ENCODE measurements at places on chromosomes 3 and 15.

DNA sequence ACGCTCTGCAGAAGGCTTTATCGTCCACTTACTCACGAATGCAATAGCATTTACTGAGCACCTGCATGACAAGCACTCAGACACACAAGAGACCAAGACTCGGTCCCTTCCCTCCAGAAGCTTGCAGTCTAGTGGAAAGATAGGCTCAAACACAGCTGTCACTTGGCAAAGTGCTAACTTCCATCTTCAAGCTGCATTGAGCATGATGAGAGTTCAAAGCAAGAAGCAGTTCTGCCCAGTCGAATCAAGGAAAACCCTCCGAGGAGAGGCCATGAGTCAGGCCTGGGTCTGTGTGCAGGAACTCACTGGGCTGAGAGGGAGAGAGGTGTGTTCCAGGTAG, 51.5 kb downstream of the C3orf20 start:
- no peak for DNase-seq
- H3K36me3 ChIP-seq = no peaks in the 10 kb centered on the region
- no peak overlapping the region for H3K4me3 ChIP-seq
- H3K27me3 ChIP-seq = no peaks in the 10 kb centered on the region
- H3K27ac ChIP-seq = no peak overlapping the region

DNA sequence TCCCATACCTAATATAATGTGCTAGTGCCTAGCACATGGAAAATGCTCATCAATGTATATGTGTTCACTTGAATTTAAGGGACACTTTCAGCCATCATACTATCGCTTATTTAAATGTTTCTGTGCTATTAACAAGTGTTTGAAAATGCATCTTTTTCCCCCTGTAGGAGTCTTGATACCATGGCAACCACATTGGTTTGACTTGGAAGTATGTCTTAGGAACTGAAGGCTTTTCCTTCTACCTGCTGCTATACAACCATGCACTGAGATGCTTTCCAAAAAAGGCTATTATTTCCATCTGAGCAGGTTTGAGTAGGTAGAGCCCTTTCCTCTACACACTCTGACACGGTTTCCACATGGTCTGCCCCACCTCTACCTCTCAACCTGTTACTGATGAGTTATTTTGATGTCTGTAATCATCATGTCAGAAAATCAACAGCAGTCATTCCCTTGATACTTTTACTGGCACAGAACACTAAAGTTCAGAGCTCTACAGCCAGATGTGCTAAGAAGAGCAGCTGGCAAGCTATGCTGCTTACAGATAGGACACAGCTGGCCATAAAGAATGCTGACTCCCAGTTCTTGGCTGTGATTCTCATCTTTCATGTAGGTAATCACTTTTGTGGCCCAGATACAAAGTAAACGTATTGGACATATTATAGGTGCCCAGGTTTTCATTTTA, 59.3 kb downstream of the RYR3 start:
- H3K36me3 ChIP-seq = no peaks in the 10 kb centered on the region
- no peaks in the 10 kb centered on the region for H3K4me1 ChIP-seq
- H3K27me3 ChIP-seq = peaks cover 8% of the 10 kb centered on the region
- no peak for DNase-seq
- no peak overlapping the region for H3K4me3 ChIP-seq
- no peak overlapping the region for H3K27ac ChIP-seq

DNA sequence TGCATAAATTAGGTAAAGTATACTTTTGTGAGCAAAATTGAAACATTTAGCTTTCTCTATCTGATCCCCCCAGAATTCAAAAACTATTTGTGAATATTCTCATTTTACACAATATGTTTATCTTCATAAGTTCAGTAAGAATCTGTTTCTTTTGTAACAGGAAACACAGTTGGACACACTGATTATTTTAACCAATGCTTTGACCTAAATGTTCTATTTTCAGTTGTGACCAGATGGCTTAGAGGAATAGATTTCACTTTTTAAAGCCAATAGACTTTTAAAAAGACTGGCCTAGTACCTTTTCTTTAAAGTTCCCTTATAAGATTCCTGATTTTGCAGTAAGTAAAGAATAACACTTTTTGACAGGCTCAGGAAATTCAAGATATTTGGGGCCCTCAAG, 74.0 kb upstream of the STRIT1 start:
- H3K27ac ChIP-seq = no peak overlapping the region
- H3K4me1 ChIP-seq = no peaks in the 10 kb centered on the region
- DNase-seq = no peak
- H3K4me3 ChIP-seq = no peak overlapping the region
- H3K36me3 ChIP-seq = no peaks in the 10 kb centered on the region

GRCh38 chr15:32855942-32856341, 138.1 kb downstream of the GREM1 start:
- DNase-seq = no peak
- H3K27ac ChIP-seq = no peak overlapping the region
- H3K4me1 ChIP-seq = no peaks in the 10 kb centered on the region
- H3K4me3 ChIP-seq = no peak overlapping the region

GRCh38 chr3:43923104-43923882, 232.6 kb downstream of the ABHD5 start:
- no peak overlapping the region for H3K4me3 ChIP-seq
- no peak for DNase-seq
- no peaks in the 10 kb centered on the region for H3K36me3 ChIP-seq
- H3K27ac ChIP-seq = no peak overlapping the region
- no peaks in the 10 kb centered on the region for H3K4me1 ChIP-seq

DNA sequence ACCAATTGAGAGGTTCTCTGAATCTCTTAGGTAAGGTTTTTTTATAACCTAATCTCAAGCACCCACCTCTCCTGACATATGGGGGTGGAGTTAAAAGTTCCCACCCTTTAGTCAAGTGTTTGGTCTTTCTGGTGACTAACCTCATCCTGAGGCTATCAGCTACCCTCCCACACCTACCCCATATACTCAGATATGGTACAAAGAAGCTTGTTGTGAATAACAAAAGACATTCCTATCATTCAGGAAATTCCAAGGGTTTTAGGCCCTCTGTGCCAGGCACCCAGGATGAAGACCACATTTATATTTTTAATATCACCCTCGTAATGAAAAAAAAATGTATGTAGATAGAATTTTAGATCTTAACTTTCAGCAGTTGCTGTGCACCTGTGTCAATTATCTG, 9.0 kb downstream of the CHMP2B start:
- DNase-seq = no peak
- H3K4me1 ChIP-seq = no peaks in the 10 kb centered on the region
- no peaks in the 10 kb centered on the region for H3K27me3 ChIP-seq

- no peak overlapping the region for H3K4me3 ChIP-seq
- H3K36me3 ChIP-seq = no peaks in the 10 kb centered on the region
- DNase-seq = no peak
- no peaks in the 10 kb centered on the region for H3K27me3 ChIP-seq
- H3K4me1 ChIP-seq = no peaks in the 10 kb centered on the region
Measured at GRCh38 chr15:65259367-65259797, 27.3 kb downstream of the PARP16 start.

DNA sequence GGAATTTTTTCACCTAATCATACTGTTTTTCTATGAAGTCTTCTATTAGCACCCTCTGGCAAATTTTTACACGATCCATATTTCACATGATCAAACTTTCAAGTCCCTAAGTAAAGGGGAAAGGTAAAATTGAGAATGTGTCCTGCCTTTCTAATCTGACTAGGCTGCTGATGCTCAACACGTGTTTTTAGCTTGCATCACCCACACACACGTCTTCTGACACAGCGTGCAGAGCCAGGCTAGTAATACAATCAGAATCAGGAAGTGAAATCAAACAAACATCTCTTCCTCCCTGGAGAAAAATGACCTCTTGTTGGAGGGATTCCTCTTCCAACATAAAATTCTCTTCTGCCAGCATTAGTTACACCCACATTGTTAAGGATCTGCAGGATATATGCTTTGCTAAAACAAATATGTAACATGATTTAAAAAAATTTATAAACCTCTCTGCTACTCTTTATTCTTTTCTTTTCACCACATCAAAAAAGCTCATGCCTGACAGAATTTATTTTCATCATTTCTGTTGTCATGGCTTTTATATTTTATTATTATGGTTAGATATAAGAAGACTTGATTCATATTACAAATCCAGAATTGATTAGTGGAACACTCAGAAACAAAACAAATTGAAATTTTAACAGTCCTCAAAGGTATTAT, 122.4 kb downstream of the RAP2B start:
- DNase-seq = no peak
- no peaks in the 10 kb centered on the region for H3K36me3 ChIP-seq
- no peaks in the 10 kb centered on the region for H3K27me3 ChIP-seq
- peak overlapping the region; percentile 31 for H3K27ac ChIP-seq
- H3K4me3 ChIP-seq = no peak overlapping the region

DNA sequence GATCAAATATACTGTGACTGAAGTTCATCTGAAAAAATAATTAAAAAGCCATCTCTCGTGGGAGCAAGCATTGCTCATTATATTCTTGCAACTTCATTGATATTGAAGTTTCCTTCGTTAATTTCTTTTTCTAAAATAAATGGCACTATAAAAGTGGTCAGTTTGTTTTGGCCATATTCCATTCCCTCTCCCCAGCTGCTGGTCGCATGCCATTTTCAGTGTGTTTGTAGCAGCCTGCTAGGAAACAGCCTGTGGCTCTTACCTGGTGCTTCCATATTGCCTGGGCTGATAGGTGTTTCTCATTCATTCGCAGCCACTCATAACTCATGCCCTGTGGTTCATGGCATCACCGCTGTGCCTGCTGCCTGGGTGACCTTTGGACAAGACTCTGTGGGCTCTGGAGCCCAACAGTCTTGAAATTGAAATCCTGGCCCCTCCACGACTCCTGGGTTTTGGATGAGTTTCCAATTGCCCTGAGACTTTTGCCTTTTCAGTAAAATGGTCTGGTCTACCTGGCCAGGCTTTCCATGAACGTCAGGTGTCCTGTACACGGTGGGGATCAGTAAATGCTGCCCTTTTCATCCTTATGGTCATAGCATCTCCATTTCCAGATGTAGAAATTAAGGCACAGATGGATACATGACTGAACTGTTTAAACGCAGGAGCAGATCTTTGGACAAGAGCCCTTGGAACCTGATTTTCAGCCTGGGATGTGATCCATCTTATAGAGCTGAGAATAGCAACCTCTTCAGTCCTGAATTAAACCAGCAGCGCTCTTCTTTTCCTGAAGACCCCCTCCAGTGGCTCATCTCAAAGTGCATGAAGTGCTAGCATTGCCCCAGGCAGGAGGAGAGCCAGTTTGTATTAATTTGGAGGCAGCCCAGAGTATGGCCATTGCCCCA, 69.4 kb downstream of the SLCO3A1 start:
- no peak for DNase-seq
- H3K4me1 ChIP-seq = 0 out of 2 replicates have a peak, but pooled peaks cover 3% of the 10 kb centered on the region
- no peak overlapping the region for H3K4me3 ChIP-seq

GRCh38 chr3:94873751-94874150, 810.9 kb downstream of the NSUN3 start:
- DNase-seq = no peak
- no peak overlapping the region for H3K4me3 ChIP-seq
- H3K36me3 ChIP-seq = no peaks in the 10 kb centered on the region
- no peak overlapping the region for H3K27ac ChIP-seq

DNA sequence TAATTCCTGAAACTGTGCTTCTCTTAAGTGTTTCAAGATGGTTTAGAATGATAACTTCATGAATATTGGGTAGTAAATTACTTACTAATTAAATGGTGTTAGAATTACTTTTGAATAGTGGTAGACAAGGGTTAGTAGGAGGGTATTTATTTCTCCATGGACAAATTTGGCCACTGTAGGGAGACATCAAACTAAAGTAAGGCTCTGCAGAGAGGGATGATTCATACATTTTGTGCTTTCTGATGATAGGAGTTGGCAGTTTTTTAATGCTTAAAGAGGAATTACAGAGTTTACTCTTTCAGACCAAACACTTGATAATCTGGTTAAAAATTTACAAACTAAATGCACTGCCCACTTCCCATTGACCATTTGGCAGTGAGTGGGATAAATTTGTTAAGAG, 127.6 kb downstream of the NAALADL2 start:
- no peaks in the 10 kb centered on the region for H3K36me3 ChIP-seq
- no peak overlapping the region for H3K27ac ChIP-seq
- DNase-seq = no peak

DNA sequence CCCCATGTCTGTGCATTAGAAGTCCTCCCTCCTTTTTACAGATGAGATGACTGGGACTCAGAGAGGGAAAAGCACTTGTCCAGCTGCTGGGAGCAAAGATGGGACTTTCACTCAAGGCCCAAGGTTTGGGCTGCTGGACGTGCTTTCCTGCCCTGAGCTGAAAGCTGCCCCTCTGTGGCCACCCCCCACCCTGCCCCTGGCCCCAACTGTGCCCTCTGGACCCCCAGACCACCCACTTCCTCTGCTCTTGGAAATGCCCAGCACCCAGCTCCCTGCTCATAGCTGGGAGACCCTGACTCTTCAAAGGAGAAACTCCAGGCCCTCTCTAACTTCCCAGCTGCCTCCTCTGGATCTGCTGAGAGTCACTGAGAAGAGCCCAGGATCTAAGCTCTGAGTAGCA, 20.7 kb downstream of the GRIP2 start:
- no peaks in the 10 kb centered on the region for H3K36me3 ChIP-seq
- no peak overlapping the region for H3K27ac ChIP-seq
- DNase-seq = no peak
- H3K27me3 ChIP-seq = no peaks in the 10 kb centered on the region
- H3K4me3 ChIP-seq = no peak overlapping the region
- no peaks in the 10 kb centered on the region for H3K4me1 ChIP-seq

GRCh38 chr15:68384451-68385239, 47.3 kb downstream of the ITGA11 start:
- 0 out of 2 replicates have a peak, but pooled peaks cover under 1% of the 10 kb centered on the region for H3K27me3 ChIP-seq
- H3K27ac ChIP-seq = no peak overlapping the region
- no peaks in the 10 kb centered on the region for H3K36me3 ChIP-seq
- H3K4me3 ChIP-seq = no peak overlapping the region
- DNase-seq = no peak
- H3K4me1 ChIP-seq = no peaks in the 10 kb centered on the region

- no peak overlapping the region for H3K27ac ChIP-seq
- no peaks in the 10 kb centered on the region for H3K27me3 ChIP-seq
- H3K4me3 ChIP-seq = no peak overlapping the region
Measured at GRCh38 chr3:134083626-134084241, 54.0 kb upstream of the SLCO2A1 start.

Measured in Panc1 (cell line).